ENCODE measurements at places on chromosomes 13 and 19.

DNA sequence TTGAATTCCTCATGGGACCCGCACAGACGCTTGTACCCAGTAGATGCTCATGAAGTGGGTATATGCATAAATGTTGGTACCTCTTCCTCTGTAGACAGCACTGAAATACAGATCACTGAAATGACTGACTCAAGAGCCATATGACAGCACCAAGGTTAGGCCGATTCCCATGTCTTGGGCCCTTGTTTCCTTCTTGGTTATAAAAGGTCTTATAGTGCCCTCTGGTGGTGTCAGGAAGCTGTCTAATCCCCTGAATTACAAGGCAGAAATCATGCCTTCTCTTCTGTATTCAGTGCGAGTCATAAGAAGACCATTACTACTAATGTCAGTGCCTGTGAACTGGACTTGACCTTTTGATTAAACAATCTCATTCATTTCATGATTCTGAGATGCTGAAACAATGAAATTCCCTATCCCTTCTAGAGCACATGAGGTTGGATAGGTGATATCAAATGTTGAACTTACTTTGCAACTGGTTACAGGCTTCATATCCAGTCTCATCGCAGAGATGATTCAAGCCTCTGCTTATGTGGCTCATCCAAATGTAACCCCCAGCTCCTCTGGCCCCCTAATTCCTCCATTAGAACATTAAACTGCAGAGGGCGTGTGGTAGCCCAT lies 59.7 kb downstream of the SPATA13 start:
- peak; percentile 75 for DNase-seq

- DNase-seq: peak; percentile 11
Measured at GRCh38 chr13:73849292-73849691, 284.9 kb downstream of the KLF12 start.

- no peak for DNase-seq
Measured at GRCh38 chr19:14433554-14434501, 722 bp downstream of the PKN1 start.

DNA sequence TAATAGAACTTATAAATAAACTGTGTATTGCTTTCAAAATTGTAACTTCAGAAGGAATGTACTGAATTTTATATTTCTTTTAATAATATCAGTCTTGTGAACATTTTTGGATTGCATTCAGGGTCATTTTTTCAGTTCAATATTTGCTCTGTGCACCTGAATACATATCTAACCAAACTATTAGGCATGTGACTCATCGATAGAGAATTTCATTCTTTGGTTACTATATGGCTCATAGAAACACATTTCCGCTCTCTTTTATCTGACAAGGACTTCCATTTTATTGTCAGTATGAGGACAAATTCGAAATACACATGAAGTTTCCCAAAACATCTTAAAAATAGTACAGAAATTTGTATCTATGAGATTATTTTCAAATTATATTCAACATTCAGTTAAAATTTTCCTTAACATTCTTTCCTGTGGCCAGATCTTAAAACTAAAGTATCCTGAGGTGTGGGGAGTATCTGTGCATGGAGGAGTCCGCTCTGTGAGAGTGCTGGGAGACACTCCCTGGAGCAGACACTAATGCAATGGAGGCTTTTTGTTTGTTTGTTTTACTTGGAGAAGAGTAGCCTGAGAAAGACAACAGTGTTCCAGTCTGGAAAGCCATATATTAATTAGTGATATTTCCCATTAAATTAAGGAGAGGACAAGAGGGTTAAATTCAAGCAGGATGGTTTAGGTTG lies 483.6 kb downstream of the PCDH20 start:
- no peak for DNase-seq

DNA sequence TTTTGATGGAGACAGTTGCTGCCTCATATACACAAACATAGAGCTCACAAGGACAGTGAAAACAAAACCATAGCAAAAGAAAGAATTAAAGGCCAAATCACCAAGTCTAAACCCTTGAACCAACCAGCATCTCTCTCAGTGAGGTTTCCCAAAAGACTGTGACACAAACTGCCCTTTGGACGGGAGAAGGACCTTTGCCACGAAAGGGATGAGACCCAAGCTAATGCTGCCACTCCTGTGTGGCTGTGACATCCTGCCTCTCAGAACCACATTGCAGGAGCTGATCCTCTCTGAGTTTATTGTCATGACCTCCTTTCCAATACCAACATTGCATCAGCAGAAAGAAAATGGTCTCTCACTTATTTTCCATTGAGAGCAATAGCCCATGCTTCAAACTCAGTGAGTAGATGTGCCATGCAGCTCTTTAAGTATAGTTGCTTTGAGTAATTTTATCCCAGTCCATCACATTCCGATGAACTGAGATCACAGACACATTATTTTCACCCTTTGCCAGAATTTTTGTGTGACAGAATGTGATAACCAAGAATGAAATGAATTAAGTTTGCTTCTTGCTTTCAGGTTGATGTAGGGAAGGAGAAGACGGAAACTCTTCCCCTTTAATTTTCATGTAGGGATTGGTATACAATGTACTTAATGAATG lies 133.5 kb upstream of the IRS2 start:
- no peak for DNase-seq

DNA sequence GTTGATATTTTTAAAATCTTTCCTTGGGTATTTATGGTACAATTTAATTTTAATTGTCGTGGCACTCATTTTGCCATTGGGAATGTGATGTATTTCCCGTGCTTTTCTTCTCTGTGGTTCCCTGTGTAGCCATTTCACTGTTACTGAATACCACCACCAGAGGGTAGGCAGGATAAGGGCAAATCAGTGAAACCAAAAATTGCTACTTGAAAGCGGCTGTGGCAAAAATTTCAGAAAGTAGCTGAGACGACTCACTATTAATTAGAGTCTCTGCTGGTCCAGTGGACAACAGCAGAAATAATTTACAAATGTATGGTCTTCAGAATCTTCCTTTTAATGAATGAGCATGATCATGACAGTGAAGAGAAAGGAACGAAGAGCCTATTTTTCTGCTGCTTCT lies 34.4 kb upstream of the MIR17HG start:
- no peak for DNase-seq

DNA sequence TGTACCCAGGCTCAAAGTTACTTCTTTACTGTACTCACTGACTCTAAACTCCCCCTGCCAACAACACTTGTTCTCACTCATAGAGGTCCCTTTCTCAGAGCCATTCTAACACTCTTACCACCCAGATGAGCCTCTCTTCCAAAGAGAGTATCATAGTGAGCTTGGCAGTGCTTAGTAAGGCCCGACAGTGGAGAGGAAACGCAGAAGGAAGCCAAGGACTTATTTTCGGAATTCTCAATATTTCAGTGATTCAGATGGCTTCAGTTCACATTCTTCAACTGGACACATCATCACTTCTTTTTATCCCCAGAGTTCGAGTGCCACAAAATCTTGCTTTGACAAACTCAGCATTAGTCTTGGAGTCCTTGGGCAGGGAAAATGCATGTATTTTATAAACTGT lies 285.9 kb downstream of the DNAJC15 start:
- no peak for DNase-seq
